ENCODE measurements at places on chromosomes 12 and 14.

DNA sequence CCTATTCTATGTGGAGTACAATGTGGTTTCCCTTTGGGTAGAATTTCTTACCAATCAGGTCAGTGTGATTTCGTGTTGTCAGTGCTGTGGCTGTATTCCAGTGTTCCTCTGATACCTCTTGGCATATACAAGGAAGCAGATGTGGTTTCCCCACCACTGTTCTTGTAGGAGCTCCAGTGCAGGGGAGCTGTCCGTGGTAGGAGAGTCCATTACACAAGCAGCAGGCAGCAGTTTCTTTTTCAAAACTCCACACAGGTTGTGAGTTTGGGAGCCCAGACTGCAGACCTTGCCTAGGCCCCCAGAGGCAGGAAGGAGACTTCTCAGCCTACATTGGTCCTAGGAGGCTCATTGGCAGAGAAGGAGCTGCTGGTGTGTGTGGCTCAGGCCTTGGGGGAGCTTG lies 452.8 kb downstream of the AACS start:
- DNase-seq: no peak

GRCh38 chr12:89729946-89730459 lies 21.4 kb upstream of the ATP2B1 start:
- DNase-seq: no peak

GRCh38 chr12:13004361-13004760 lies 4.3 kb upstream of the HEBP1 start:
- no peak for DNase-seq

DNA sequence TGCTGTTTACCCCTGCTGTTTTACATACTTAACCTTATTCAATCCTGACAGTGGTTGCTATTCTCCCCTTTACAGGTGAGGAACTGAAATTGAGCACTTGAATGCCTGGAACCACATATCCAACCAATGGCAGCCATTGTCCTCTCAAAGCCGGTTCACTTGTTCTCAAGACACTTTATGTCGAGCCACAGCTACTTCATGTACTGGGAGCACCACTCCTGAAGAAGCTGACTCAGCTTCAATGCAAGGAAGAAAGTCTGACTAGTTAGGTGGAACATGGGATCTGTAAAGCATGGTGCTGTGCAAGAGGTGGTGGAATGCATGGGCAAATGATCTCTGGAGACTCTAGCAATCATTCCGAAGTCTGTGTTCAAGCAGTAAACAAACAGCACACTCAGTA lies 113.9 kb upstream of the CPM start:
- DNase-seq: no peak

DNA sequence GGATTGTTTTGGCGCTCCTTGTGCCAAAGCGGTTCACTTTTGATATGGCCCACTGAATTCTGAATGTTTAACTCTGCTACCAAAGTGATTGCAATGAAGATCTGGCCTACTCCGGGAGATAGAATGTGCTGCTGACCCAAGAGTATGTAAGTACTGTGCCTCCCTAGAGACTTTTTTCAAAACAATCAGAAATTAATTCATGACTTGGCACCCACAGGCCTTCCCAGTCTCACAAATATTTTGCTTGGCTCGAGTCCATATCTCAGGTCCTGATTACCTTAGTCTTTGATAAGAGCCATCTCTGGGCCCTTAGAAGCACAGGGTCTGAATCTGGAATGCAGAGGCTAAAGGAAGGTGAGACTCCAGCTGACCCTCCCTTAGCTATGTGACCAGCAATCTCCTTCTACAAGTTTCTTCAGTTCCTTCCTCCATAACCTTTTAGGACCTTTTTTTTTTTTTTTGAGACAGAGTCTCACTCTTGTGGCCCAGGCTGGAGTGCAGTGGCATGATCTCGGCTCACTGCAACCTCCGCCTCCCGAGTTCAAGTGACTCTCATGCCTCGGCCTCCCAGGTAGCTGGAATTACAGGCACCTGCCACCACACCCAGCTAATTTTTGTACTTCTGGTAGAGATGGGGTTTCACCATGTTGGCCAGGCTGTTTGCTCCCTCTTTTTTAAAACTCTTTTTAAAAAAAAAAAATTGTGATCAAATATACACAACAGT lies 49.5 kb upstream of the METAP2 start:
- no peak for DNase-seq

- no peak for DNase-seq
Measured at GRCh38 chr14:54669721-54670561, 103.0 kb downstream of the SAMD4A start.

DNA sequence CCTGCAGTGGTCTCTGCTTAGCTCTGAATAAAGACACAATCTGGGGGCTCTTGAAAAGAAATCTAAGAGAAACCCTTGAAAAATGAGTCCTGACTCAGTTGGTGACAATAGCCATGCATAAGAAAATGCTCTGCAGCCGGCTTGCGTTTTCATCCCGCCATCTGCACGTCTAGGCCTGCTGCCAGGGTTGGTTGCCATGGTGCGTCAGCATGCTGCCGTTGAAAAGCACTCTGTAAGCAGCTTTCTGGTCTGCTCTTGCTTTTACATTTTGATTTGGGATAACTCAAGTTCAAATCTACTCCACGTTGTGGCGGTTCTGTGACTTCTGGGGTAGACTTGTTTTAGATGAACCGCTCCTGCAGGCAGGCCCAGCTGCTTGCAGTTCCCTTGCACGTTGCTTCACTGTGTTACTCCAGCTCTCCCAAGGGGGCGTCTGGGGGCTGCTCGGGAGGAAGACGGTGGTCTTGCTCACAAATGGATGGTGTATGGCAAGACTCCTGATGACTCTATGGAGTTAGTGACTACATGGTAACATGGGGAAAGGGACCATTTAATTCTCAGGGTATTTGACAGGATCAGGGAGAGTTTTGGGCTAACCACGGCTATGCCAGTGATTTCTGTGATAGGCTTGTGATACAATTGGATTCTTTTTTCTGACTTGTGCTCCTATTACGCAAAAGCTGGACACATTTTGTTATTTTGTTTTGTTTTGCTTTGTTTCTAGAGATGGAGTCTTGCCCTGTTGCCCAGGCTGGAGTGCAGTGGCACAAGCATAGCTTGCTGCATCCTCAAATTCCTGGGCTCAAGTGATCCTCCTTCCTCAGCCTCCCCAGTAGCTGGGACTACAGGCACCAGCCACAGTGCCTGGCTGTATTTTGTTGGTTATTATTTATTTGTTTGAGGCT lies 15.8 kb downstream of the WNT5B start:
- DNase-seq: no peak

- peak; percentile 98 for DNase-seq
Measured at GRCh38 chr14:101972126-101972866, 7.9 kb downstream of the DYNC1H1 start.

- DNase-seq: no peak
Measured at GRCh38 chr14:56160088-56160487, 41.9 kb downstream of the PELI2 start.

DNA sequence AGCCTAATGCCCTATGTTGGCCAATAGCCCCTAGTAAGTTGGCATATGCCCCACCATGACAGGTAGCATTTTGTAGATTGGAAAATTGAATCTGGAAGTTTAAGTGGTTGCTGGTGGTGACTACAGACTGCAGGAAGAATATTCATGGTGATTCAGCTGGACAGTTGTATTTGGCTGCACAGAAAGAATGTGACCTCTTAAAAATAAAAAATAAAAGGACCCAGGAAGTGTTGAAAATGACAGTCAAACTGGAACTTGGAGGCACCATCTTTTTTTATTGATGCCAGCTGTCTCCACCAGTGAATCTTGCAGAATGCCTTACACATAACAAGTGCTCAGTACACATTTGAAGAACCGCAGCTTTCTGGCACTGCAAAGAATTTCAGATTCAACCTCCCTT lies 73.9 kb downstream of the PRMT8 start:
- DNase-seq: no peak

- DNase-seq: peak; percentile 26
Measured at GRCh38 chr12:44930972-44931600, 55.0 kb upstream of the NELL2 start.

DNA sequence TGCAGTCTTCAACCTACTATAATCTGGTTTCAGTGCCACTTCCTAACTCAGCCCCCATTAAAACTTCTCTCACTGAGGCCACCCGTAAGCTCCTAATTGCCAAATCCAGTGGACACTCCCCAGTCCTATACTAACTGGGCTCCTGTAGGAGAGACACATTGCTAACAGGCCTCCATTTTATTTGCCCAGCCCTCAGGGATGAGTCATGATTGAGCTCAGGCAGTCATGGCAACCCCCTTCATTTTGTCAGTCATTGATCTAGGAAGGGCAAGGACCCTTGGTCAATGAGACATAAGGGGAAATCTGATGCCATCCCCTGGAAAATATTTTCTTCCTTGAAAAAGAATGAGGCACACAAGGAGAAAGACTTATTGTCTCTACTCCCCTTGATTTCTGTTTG lies 70.1 kb upstream of the HIF1A start:
- no peak for DNase-seq

DNA sequence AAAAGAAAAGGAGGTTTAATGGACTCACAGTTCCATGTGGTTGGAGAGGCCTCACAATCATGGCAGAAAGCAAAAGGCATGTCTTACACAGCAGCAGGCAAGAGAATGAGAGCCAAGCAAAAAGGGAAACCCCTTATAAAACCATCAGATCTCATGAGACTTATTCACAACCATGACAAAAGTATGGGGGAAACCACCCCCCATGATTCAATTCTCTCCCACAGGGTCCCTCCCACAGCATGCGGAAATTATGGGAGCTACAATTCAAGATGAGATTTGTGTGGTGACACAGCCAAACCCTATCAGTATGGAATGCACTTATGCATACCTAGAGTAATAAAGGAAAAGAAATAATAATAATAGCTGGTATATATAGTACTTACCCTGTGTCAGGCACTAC lies 4.5 kb upstream of the GLIPR1 start:
- no peak for DNase-seq

DNA sequence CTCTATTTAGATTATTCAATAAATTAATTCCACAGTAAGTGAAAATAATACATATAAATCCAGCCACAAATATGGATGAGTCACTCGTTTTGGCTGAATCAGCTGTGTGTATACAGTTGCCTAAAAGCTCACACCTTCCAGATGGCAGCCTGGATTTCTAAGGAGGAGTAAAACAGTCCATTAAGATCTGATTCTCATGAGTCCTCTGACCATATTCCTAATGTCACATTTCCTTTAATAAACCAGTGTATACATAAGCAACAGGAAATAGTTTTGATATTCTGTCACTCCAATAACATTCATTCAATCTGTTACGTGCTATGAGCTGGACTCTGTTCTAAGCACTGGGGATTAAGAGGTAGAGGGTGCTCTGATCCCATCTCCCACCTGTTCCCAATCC lies 21.8 kb downstream of the MDM1 start:
- DNase-seq: peak; percentile 86

GRCh38 chr14:98192946-98193345 lies 1079.1 kb downstream of the BCL11B start:
- no peak for DNase-seq

DNA sequence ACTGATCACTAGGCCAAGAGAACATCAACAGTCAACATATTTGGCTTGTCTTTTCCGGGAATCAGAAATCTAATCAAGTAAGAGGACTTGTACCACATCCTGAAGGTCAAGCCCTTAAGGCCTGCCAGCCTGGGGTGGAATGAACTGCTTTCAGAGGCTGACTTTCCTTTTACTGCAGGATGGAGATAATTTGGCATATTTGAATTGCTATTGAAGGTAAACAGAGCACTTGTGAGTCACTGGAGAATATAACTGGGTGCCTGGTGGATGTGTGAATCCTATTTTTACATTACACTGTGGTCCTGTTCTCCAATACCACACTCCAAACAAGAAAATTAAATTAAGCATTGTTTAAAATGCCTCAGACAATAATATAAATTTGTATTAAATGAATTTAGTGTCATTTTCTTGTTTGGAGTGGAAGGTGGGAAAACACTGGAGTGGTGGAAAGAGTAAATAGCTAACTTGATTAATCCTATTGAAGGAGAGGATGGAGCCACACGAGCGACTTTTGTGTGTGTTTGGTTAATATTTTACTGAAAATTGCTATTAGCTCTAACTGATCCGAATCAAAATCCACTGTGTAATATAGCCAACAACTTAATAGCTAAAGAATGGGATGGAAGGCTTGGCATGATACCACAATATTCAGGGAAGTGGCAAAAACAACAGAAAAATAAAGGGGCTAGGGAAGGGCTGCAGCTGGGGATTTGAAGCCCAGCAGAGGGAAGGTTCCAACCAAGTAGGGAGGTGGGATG lies 89.4 kb downstream of the OTX2 start:
- DNase-seq: no peak

DNA sequence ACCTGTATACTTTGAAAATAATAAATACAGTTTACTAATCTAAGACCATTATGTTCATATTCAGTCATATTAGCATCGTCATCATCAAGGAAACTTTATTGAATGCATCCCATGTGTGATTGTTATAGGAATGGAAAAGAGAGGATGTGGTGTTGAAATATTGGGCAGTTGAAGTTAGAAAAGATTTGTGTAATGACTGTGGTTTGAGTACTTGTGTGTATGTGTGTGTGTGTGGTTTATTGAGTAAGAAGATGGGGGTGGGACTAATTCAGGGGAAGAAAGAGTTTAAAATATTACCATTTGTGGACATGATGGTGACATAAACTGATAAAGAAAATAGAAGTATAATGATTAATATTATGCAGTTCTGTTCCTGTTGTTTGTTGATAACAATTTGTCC lies 238.7 kb upstream of the SEL1L start:
- DNase-seq: no peak

GRCh38 chr14:65718629-65719028 lies 306.1 kb downstream of the FUT8 start:
- DNase-seq: no peak

GRCh38 chr14:88562831-88563686 lies at the start of gene ZC3H14:
Gene ZC3H14 (plus strand): TSS chr14:88563037. CDS start chr14:88563134, 97 bp downstream.
- DNase-seq: no peak

All from AG04449 (cell line).